ENCODE measurements at places on chromosomes 6 and 20. TPM values are rescaled to one million over a fixed set of nuclear protein-coding genes. Genes with fewer than 3 reads are reported as not detected.

TPD52L2 gene
- 137 TPM for total RNA-seq

MYH7B gene
- not detected for total RNA-seq

OLIG3 gene
- total RNA-seq: not detected

EFCAB8 gene
- 0.10 TPM for total RNA-seq

GRCh38 chr6:7311917-7312615, 933 bp downstream of the SSR1 start:
- DNase-seq: no peak

- DNase-seq: no peak
Observed at GRCh38 chr6:21836772-21837425, 243.3 kb downstream of the SOX4 start.

GRCh38 chr20:3749689-3750531, 17.4 kb downstream of the HSPA12B start:
- DNase-seq: peak; percentile 65

Data from RPMI7951 (cell line).